ENCODE measurements at places on chromosomes 1 and 21. TPM values are rescaled to one million over a fixed set of nuclear protein-coding genes. Genes with fewer than 3 reads are reported as not detected.

- DNase-seq, result no peak
- no peak overlapping the region for H3K27ac ChIP-seq
- H3K36me3 ChIP-seq, result no peaks in the 10 kb centered on the region
Observed at GRCh38 chr1:208835781-208836180, 591.6 kb upstream of the PLXNA2 start.

DNA sequence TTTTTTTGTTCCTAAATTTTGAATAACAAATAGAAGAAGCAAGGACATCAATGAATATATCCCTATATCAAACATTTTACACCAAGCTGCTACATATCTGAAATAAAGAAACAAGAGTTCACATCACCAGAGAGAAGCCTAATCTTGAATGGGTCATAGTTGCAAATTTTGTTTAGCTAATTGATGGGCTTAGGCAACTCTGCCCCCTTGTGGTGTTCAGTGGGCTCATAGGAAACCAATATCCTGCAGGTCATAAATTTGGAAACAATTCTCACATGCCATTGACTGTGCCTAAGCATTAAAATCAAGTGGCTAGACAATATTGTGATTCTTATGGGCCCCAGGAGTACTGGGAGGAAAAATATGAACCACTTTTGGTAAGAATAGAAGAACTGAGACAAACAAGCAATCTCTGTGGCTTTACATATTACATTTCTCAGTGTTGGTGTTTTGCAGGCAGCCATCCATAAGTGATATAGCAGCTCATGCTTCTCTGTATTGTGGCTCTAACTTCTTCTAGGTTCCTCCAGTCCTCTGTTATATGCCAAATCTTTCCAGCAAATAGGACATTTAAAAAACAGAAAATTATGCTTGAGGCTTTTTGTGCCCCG lies 1262.8 kb upstream of the PRMT6 start:
- no peaks in the 10 kb centered on the region for H3K4me1 ChIP-seq
- no peaks in the 10 kb centered on the region for H3K36me3 ChIP-seq
- DNase-seq, result no peak
- no peaks in the 10 kb centered on the region for H3K27me3 ChIP-seq

DNA sequence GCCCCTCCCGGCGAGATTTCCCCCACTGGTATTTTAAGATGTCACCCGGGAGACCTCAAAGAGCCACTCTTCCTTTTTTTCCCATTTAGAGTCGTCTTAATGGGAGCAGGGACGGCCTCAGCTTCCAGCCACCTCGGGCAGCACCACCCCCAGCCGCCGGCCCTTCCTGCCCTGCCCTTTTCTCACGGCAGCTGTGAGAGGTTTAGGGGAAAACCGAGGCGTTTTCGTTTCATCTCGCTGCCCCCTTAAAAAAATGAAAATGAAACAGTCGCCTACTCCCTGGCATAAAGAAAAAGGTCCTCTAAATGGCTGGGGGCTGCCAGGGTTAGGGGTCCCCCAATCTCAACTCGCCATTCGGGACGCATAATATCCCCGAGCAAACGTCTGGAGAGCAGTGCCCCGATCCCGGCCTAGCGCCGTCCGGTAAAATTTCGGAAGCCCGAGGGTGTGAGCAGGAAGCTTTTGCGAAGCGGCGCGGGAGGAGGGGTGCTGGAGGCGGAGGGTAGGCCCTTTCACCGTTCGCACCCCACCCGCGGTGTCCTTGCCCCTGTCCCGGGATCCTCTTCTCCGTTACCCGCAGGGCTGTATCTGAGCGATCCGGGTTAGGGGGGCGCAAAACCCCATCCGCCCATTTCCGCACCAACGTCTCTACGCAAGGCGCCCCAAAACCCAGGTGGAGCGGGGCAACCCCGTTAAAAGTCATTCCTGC lies 1.2 kb downstream of the RUNX3 start:
- H3K27me3 ChIP-seq, result no peaks in the 10 kb centered on the region
- peak overlapping the region; percentile 89 for H3K27ac ChIP-seq
- peak overlapping the region; percentile 77 for H3K4me3 ChIP-seq
- peaks cover 29% of the 10 kb centered on the region for H3K36me3 ChIP-seq

- H3K27me3 ChIP-seq, result no peaks in the 10 kb centered on the region
- H3K4me3 ChIP-seq, result no peak overlapping the region
- no peaks in the 10 kb centered on the region for H3K36me3 ChIP-seq
- H3K27ac ChIP-seq, result no peak overlapping the region
- no peak for DNase-seq
Observed at GRCh38 chr1:201655910-201656309, 117.0 kb downstream of the NAV1 start.

Gene TNNI3K
- not detected for total RNA-seq
